IPS-NIHi11 (cell line): ENCODE measurements at places on chromosomes 5 and 9.

DNA sequence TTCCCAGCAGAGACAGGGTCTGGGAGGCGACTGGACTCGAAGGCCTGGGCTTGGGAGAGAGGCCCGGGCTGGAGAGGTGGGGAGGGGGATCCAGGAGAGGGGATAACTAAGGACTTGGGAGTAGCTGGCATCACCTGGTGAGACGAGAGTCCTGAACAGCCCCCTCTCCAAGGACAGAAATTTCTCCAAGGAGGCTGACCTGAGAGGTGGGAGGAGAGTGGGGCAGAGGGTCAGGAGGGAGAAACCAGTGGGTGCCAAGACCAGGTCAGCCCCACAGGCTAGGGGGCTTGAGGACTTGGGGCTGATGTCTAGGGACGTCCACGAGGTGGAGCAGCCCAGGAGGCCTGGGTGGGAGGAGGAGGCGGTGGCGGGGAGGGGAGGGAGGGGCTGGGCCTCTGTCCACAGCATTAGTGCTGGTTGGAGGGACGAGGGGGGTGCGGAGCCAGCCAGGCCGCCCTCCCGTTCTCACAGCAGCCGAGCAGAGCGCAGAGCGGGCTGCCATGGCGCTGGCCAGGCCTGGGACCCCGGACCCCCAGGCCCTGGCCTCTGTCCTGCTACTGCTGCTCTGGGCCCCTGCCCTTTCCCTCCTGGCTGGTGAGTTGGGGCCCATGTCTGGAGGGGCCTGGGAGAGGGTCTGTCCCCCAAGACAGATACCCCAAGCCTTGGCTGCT lies at the start of gene CRB2:
TSS of gene CRB2 (plus strand) at position 437 of the 671 bp plus-strand sequence. CDS start at position 501, 64 bp downstream.
- DNase-seq, result peak; percentile 64

DNA sequence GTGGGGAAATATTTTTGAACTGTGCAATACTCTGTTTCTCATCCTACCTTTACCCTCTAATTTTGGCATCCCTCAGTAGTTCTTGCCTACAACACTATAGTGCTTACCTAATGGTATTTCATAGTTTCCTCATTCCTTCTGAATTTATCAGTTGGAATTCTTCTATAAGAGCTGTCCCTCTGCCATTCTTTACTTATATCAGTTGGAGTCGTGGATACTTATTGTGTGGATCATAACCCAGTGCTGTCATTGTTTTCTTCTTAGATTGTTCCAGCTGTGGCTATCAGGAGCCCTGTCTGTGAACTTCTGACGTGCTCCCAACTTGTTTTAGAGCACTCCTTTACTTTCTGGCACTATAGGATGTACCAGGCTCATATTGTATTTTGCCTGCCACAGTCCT lies 146.1 kb upstream of the OTULINL start:
- no peak for DNase-seq

- DNase-seq, result no peak
Measured at GRCh38 chr5:168608386-168608785, 29.2 kb upstream of the PANK3 start.

GRCh38 chr5:6712142-6712576 lies 1.1 kb upstream of the TENT4A start:
- DNase-seq, result peak; percentile 51

GRCh38 chr5:7586480-7586879 lies 190.5 kb downstream of the ADCY2 start:
- DNase-seq, result no peak

DNA sequence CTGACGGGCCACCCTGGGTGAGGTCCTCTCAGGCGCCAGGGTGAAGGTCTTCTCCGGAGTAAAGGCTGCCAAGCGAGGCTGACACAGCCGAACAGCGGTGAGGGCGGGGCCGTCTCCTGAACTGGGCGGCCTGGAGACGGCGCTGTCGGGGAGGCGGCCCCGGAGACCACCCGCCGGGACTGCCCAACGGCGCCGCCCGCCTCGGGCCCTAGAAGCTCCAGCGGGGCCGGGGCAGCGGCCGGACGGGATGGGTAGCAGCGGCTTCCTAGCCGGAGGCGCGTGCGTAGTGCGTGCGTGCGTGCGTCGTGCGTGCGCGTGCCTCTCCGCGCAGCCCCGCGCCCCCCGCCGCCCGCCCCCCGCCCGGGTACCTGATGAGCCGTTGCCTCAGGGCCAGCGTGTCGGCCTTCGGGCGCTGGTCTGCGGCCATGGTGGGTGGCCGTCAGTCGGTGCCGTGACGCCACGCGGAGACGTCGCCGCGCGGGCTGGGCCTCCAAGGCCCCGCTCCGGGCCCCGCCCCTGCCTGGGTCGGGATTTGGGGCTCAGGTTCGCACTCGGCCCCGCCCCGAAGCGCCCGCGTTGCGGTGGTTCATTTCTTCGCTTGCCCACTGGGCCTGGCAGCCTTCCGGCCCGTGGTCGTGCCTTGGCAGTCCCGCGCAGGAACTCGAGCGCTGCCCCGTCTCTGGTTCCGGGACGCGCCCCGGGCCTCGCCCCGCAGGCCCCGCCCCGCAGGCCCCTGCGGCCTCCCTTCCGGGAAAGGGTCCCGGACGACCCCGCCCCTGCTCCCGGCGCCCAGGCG lies at the start of gene PHYKPL:
TSS of gene PHYKPL (minus strand) at position 679 of the 796 bp plus-strand sequence. CDS start at position 427, 252 bp downstream.
- peak; percentile 88 for DNase-seq

DNA sequence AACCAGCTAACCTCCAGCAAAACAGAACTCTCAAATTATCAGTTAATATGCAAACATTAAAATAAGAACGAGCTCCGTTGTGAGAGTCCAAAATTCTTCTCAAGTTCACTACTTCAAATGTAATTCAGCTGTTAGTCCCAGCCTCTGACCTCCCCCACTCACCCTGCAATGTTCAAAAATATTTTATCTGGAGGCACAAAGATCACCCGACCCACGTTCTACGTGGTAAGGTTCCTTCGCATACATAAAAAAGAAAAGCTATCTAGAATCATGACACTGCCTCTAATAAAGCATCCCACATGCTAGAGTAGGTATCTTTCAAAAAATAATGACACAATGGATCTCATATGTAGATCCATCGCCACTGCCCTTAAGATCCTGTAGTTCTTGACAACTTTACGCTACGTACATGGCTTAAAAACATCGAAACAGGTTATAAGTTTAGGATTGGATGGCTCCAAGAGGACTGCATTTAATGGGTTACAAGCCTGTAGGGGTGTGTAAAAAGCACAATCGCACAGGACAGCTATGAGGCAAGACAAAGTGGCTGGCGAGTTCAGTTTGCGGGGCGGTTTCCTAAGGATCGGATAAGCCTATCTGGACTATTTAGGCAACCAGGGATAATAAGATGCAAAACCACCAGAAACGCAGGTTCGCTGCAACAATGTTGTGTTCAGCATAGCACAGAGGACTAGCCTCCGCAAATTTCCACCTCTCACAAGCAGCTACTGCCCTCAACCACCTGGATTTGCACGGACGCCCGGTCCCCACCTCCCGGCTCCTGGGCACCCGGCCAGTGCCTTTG lies 969 bp downstream of the CLK4 start:
- no peak for DNase-seq
